ENCODE measurements at places on chromosomes 3 and 15.

DNA sequence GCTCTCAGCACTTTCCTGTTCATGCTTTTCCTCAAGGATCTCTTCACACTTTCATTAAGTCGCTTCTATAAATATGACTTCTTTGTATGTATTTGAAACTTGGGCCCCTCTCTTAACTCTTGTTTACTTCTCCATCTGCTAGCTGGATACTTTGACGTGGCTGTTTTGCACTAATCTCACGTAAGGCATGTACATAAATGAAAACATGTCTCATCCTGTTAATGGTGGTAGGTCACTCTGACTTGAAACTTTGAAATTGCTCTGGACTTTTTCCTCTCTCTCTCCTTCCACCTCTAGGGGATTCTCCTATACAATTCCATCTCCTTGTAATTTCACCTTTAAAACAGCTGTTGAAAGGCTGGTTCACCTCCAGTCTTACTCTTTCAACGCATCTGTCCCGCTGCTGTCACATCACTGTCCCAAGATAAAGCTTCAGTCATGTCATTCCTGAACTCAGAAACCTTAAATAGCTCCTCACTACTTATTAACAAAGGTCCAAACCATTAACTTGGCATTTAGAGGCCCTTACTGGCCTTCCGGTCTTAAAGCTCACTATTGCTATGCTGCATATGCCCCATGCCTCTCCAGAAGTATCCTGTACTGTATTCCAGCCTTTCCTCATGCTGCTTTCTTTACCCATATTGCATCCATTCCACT, 1.2 kb downstream of the BLOC1S6 start:
- no peak for DNase-seq

GRCh38 chr15:93466380-93466779, 377.4 kb upstream of the RGMA start:
- no peak for DNase-seq

DNA sequence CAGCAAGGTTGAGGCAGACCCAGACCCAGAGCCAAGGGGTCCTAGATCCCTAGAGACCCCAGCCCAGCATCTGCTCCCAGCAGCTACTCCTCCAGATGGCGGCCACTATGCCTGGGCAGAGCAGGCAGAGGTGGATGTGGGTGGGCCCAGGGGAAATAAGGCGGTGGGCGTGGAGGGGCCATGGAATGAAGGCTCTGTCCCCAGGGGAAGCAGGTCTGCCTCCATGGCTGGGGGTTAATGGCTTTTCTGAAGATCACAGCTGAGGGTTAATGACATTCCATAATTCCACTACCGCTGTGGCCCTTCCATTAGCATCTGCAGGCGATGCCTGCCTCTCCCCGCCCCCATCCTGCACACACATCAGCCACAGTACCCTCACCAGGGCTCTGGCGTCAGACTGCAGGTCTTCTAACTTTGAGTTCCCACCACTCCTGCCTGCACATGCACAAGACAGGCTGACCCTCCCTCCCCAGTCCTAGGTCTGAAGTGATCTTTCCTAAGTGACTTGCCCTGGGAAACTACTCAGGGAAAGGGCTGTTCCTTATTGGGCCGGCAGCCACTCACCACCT, 41.2 kb downstream of the CCDC33 start:
- no peak for DNase-seq

GRCh38 chr15:27970661-27971392, 128.3 kb downstream of the OCA2 start:
- DNase-seq = no peak

GRCh38 chr3:37904601-37905000, 42.9 kb downstream of the CTDSPL start:
- no peak for DNase-seq

- DNase-seq = no peak
These were observed 142.7 kb upstream of the IGF1R start for GRCh38 chr15:98505611-98506031.

DNA sequence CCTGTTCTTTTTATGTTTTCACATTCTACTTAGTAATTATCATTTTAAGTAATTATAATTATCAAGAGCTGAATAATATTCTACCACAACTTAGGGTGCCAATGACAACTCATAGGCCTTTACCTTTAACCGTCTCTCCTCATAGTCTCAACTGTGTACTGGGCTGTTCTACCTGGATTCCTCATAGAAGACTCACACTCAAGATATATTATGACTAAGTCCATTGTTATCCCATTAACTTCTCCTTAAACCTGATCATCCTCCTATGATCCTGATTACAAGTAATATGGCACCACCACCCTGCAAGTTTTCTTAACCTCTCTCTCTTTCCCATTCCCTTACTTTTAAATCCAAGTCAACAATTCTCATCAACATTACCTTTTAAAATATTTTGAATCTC, 285.9 kb upstream of the VEPH1 start:
- no peak for DNase-seq

DNA sequence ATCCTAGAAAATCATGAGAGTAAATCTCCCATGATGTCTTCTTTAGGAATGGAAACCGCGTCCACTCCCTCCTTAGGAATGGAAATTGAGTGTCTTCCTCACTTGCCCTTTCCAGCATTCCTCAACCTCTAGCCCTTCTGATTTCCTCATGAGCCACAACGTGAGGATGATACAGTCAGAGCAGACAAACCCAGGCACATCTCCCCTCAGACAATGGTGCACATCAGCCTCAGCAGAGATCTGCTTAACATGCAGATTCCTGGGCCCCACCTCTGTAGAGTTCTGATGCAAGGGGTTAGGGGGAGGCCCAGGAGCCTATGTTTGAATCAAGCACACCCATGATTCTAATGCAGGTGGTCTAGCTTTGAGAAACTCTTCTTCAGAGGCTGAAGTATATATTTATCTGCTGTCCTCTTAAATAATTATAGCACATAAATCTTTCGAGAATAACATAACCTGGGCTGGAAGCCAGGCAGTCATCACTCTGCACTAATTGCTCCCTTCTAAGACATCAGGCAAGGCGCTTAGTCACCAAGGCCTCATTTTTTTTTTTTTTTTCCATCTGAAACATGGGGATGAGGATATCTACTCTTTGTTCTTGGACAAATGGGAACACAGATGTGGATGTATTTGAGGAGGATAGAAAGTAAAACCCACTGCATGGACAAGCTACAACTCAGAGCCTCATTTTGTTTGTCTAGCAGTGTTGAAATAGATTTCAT, 81.7 kb downstream of the PRICKLE2 start:
- no peak for DNase-seq

DNA sequence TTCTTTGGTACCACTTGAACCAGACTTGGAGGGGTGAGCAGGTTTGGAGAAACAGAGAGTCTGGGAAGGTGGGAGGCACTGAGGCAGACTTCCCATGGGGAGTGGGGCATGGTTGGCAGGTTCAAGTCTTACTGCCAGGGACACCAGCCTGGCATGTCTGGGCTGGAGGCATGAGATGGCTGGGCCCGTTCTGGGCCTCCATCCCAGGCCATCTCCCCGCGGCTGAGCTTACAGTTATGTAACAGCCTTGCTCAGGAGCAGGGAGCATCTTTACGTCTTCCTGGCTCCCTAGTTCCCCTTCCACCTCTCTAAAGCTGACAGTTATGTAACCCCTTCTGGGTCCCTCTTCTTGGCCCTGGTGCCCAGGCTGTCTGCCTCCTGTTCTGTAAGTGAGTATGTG, 12.4 kb downstream of the VIPR1 start:
- no peak for DNase-seq

DNA sequence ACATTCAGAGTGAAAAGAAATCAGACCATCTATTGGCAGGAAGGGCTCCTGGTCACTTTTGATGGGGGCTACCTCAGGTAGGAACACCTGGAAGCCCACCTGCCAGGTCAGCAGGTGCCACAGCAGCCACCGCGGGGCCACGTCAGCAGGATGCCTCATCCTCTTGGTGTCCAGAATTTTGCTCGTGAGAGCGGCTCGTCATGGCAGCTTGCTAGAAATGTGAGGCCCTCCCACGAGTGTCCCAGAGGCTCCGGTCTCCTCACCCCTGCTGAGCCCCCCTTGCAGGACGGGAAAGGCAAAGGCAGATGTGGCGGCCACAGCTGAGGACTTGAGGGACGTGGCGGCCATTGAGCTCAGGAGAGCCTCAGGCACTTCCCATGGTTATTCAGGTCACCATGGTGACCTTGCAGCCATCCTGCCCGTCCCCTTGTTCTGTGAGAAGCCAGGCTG, 129.4 kb downstream of the LRRK1 start:
- DNase-seq = no peak
